ENCODE measurements at places on chromosomes 13 and 19. TPM values are rescaled to one million over a fixed set of nuclear protein-coding genes. Genes with fewer than 3 reads are reported as not detected.

RAB4B gene
- total RNA-seq, result 10.6 TPM

DNA sequence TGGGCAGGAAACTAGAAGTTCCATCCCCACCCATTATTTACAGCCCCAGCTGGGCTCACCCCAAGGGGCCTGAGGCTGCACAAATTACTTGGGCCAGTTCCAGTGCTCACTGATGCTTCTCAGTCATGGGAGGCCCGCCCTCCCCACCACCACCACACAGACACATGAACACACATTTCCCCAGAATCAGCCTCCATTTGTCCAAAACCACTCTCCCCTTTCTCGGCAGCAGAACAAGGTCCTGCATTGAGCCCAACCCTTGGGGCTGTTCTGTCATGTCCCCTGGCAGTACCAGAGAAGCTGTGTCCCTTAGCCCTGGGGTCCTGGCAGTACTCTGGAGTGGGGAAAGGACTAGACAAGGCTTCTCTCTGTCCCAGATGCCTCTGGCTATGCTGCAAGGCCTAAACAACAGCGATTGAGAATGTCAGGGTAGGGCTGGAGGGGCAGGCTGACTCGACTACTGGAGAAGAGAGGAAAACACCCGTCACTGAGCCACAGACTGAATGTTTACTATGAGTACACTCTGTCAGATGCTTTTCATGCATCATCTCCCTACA lies 21.8 kb downstream of the SAMD4B start:
- no peak for DNase-seq

GRCh38 chr19:37893845-37894575 lies 12.4 kb downstream of the WDR87 start:
- DNase-seq, result no peak

DNA sequence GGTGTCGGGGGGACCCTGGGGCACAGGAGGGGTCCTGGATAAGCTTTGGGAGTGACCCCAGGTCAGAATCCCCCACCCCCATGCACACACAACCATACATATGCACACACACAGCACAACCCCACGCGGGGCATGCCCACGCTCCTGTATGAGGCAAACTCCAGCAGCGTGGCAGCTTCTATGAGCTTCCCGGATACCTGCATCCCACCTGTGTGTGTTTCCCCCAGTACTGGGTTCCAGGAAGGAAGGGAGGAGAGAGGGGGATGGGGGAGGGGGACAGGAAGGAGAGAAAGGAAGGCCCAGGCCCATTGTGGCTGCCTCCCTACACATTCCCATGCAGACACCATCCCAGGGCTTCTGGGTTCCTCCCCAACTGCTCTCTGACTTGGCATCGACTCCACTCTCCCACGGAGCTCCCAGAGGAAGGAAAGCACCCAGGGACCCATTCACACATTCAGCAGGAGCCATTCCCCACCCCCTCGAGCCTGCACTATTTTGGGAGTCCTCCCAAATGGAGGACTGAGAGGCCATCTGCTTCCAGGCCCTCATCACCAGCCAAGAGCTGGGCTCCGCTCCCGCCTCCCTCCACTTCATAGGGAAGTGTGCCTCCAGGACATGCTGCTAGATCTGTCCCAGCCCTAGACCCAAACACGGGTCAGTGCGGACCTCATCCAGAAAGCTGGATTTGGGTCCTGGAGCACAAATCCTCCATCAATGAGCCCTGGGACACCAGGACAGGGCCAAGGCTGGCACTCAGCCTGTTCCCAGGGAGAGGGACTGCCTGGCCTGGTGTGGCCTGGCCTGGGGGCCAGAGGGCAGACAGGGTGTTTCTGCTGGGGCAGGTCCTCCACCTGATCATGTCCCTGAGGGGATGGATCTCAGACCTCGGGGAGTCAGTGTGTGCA lies 13.2 kb downstream of the PRR36 start:
- no peak for DNase-seq

GRCh38 chr19:49565261-49565660 lies 15.1 kb downstream of the NOSIP start:
- no peak for DNase-seq
